ENCODE measurements at places on chromosomes 11 and 22.
A peak's percentile ranks its signal among the peaks of the same experiment; 100 is the strongest.

DNA sequence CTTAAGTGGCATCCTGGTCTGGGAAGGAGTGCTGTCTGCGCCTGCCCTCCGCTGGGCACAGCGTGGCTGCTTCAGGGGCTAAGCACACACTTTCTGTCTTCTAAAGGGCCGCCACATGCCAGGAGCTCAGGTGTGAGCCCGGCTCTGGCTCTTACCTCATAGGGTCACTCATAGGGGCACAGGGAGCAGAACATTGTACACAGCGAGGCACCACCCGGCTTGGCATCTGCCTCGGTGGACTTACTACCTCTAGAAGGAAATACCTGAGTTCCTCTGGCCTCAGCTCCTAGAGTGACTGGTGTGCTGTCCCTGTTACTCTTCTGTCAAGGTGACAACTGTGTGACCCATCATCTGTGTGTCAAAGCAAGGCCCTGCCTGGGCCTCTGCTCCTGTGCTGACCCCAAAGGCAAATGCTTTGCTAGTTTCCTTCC is 13.4 kb downstream of the NEAT1 start:
- no peak for DNase-seq

DNA sequence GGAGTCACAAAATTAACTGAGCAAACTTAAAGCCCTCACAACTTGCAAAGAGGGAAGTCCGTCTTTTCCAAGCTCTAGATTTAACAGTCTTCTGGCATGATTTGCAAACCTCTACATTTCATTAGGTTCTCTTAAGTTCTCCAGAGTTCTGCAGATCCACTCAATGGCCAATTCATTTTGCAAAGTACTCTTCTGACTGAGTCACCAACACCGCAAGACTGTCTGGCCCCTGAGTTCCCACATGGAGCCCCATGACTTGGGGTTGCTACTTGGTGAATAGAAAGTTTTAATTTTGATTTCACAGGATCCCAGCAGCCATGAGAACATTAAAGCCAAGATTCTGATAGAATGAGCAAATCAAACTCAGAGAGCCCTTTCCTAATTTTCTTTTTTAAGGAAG is 134.5 kb downstream of the PLEKHA7 start:
- no peak for DNase-seq

GRCh38 chr22:23922921-23923320 is 28.7 kb downstream of the MIF start:
- no peak for DNase-seq

GRCh38 chr11:69551963-69552362 is 70.5 kb downstream of the LINC01488 start:
- no peak for DNase-seq

DNA sequence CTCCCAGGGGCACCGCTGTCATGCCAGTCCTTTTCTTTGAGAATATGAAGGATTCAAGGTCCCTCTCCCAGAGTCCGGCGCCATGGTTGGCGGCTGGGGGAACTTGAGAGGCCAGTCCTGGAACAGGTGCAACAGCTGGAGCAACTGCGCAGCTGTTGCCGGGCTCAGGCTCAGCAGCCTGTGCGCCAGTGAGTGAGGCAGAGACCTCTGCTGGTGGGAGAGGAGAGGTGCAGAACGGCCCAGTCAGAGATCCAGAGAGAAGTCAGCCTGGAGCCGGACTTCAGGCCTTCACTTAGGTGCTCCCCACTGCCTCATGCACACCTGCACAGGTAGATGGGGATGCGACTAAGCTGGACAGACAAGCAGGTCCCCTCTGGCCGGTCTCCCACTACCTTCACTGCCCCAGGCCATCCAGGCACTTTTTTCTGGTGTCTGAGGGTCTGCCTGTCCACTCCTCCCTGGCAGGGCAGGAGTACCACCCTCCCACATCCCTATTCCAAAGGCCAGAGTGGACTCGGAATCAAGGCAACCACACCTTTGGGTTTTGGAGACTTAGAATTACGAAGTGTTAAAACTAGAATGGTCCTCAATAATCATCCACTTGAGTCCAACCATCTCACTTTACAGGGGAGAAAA is 4.6 kb downstream of the CHRDL2 start:
- peak; percentile 86 for DNase-seq

DNA sequence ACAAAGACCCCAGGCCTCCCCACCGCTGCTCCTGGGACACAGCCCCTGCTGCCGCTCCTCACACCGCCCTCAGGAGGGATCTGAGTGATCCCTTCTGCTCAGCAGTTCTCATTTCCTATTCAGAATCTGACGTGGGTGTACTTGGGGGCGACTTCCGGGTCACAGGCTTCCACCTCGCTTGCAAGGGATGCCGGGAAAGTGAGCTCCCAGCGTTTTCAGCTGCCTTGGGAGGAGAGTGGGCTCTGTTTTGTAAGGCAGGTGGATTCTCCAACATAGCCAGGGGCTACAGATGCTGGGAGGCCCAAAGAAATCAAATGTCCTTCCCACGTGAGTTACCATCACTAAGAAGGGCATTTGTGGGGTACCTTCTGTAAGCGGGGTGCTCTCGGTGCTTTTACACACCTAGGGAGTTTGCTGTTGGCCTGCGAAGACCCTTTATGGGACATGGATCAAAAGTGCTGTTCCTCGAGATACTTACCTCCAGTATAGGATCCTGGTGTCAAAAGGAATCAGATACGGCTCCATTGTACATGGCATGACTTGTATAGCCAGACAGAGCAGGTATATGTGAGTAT is 9.7 kb upstream of the LRRC10B start:
- DNase-seq: no peak

DNA sequence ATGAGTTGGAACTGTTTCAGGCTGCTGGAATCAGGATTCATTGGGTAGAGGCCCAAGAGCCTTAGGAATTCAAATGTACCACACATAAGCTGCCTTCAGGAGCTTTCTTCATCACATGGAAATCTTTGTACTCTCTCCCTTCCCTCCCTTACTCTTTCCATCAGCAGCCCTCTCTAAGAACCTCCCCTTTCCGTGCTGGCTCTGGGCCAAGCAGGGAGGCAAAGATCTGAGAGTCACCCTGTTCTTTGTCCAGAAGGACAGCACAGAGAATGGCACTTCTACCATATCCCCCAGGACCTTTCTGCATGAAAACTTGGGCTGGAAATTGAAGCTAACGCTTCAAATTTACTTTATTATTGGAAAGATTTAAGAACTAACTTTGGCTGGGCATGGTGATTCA is 20.7 kb upstream of the TPBGL start:
- DNase-seq: no peak

DNA sequence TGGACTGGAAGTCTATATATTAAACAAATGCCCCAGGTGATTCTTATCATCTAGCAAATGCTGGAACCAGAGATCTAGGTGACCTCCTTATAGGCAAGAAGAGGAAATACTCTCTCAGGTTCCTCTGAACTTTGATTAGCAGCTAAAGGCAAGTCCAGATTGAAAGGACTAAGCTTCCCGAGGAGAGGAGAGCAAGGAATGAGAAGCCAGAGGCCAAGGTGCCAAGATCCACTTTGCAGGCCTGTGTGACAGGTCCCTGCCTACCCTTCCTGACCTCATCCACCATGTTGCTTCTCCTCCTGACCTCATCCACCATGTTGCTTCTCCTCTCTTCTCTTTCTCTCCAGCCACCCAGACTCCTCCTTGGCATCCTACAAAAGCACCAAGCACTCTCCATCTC is 173.2 kb downstream of the LARGE1 start:
- no peak for DNase-seq

- no peak for DNase-seq
Measured at GRCh38 chr11:95499516-95500135, 268.6 kb upstream of the SESN3 start.

- no peak for DNase-seq
Measured at GRCh38 chr22:48690583-48691317, 1136.9 kb downstream of the BRD1 start.

DNA sequence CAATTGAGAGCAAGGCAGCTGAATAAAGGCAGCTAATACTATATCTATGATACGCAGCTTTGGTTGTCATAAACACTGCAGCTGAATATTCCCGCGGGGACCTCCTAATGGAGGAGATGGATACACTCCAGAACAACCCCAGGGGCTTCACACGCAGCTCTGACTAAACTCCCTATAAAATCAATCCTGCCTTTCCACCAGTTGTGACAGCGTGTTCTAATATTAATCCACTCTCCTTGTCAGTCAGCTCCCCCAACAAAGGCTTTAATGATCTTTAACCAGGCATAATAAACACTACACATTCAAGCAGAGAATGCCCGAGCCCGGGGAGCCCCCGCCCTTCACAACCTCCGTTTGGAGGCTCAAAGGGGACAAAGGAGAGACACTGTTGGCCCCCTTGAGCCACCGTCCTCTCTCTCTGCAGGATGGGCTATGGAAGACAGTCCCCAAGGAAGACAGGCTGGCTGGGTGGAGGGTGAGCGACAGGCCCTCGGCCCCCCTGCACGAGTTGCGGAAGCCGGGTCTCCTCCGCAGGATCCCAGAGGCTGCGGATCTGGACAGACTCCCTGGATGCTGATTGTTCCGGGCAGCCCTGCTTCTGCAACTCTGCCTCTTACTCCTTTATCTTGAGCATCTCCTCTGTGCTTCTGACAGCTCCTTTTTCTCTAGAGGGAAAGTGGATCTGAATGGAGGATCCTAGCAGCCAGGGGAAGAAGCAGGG is 565.2 kb downstream of the BUD13 start:
- no peak for DNase-seq

GRCh38 chr11:110715541-110715940 is 3.3 kb upstream of the ARHGAP20 start:
- DNase-seq: no peak

Measured in HEK293T (cell line).